Urinary bladder (tissue), 4 donors: ENCODE measurements at places on chromosomes 1 and 21. TPM values are rescaled to one million over a fixed set of nuclear protein-coding genes. Genes with fewer than 3 reads are reported as not detected.

The ITLN2 gene
- total RNA-seq, result not detected

The HNRNPU gene
- 440 TPM for total RNA-seq

The TRIM45 gene
- 7.8 TPM for total RNA-seq

- no peak for DNase-seq
These were observed 25.4 kb upstream of the S100A7 start for GRCh38 chr1:153485863-153486262.

DNA sequence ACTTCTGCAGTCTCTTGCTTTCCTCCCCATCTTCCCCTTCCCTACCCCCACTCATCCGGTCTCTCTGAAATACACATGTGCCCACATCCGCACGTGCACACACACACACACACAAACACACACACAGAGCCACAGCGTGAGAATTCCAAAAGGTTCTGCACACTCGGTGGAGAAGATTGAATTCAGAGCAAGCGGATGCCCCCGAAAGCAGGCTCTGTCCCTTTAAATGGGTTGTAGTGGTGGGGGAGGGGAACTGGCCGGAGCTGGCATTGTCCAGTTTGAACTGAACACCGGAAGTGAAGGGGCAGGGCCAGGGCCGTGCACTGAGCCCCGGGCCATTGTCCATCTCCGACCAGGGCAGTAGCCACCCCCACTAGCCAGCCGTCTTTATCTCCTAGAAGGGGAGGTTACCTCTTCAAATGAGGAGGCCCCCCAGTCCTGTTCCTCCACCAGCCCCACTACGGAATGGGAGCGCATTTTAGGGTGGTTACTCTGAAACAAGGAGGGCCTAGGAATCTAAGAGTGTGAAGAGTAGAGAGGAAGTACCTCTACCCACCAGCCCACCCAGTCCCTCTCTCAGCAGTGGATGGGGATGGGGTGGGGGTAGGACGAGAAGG is 1.3 kb upstream of the LIN28A start:
- no peak for DNase-seq

DNA sequence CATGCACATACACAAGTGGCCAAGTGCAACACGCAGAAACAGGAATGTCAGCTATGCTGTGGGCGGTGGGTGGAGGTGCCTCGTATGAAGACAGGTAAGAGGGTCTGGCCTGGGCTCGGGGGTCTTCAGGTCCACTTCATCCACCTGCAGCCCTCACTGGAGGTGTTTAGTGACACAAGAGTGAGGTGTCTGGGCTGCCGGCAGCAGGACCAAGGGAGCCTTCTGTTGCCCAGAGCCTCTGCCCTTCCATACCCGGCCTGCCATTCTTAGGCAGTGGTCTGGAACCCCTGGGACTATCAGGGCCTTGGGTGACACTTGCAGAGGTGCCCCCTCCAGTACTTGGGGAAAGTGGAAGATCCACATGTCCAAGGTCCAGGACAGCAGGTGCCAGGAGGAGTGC is 21.7 kb upstream of the ACTRT2 start:
- DNase-seq, result no peak

DNA sequence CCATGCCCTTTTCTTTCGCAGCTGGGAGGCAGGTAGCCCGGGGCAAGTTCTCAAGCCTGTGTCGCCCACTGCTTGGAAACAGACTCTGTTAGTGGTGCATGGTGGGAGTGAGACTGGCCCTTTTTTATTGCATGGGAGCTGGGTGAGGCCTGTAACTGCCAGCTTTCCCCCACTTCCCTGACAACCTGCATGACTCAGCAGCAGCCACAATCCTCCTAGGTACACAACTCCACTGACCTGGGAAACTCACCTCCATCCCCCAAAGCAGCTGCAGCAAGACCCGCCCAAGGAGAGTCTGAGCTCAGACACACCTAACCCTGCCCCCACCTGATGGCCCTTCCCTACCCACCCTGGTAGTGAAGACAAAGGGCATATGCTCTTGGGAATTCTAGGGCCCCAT is 25.8 kb downstream of the PIGP start:
- DNase-seq, result no peak

DNA sequence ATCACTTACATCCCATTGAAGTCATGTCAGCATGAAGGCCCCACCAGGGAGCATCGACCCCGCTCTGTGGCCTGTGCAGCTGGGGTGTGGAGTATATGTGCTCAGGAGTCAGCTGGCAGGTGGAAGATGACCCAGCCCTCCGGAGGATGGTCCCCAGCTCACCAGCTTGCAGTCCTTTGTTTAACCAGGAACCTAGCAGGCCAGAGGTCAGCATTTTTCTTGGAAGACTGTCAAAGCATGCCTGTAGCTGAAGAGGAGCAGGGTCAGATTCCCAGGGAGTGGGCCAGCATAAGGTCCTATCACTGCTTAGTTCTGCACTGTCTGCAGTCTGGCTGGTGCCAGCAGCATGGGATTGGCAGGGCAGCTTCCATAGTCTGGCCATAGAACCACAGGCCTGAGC is 12.7 kb downstream of the NFASC start:
- DNase-seq, result no peak

DNA sequence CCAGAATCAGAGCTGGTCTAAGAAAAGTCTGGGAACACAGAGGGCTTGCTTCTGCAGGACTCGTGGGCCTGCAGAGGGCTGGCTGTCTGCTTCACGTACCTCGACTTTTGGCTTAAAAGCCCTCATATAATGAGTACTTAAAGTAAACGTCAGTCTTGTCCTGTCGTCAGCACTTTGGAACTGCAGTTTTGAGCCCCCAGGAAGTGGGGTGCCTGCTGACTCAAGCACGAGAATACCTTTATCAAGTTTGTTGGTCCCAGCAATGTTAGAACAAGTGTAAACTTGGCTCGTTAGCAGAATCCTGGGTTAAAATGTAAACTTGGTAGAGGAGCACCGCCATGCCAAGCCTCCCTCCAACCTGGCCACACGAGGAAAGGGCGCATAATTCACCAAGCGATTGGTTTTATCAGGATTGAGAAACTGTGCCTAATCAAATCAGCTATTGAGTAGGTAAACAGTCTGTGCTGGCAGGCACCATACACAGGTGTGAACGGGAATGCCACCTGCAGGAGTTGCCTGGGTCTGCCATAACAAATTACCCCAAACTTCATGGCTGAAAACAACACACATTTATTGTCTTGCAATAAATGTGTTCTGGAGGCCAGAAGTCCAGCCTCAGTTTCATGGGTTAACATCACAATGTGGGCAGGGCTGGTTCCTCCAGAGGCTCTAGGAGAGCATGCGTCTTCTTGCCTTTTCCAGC is 45.0 kb upstream of the FHAD1 start:
- DNase-seq, result no peak

DNA sequence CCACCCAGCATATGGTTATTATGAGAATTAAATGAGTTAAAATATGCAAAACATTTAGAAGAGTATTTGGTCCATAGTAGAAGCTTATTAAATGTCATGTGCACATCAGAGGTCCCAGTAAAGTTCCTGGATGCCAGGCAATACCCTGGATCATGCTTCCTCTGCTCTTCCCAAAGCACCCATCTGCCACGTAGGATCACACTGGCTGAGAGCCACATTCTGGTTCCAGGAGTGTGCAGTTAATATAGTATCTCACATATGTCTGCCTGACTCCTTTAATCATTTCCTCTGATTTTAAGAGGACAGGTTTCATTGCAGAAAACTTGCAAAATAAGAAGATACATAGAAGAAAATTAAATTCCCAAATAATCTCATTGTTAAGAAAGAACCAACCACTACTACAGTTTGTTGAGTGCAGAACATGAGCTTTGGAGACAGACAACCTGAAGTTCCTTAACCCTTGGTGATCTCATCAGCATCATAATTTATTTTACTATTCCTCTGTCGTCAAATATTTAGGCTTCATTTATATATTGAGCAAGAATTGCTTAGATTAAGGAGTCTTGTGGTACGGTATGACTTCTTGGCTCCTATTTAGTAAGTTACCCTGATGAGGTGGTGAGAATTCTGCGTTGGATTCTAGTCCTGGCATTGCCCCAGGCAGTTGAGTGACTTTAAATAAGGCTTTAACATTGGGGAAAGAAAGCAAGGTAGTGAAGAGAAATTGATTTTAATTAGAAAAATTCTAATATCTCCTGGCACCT is 12.3 kb downstream of the SGIP1 start:
- DNase-seq, result no peak

- no peak for DNase-seq
These were observed 3.8 kb downstream of the GJB3 start for GRCh38 chr1:34784751-34785221.

DNA sequence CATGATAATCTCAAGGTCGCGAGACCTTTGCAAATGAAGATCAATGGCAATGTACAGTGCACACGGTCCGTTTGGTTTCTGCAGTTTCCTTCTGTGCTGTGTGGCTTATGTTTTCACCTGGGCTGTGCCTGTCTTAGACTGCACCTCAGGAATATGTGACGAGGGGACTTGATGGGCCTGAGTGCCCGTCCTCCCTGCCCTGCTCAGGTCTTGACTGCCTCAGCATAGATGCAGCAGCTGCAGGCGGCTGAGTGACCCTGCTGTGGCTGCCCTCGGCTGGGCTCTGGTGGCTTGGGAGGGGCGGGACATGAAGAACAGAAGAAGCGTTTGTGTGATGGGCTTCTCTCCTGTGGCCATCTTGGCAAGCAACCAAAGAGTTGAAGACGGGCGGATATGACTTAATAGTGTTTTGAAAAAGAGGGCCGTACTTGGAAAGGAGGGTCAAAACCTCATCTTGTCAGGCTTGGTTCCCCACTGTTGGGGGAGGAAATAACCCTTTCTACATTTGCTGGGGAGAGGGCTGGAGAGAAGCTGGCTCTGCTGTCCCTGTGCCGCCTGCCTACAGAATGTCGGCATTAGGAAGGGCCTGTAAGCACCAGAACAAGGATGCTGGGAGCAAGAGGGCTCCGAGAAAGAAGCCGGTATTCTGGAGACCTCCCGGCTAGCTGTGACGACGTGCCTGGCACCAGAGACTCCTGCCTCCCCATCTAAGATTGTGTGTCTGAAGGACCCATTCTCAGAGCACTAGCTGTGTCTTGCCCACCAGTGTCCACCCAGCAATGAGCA is 7.1 kb downstream of the MYBPHL start:
- DNase-seq, result no peak

DNA sequence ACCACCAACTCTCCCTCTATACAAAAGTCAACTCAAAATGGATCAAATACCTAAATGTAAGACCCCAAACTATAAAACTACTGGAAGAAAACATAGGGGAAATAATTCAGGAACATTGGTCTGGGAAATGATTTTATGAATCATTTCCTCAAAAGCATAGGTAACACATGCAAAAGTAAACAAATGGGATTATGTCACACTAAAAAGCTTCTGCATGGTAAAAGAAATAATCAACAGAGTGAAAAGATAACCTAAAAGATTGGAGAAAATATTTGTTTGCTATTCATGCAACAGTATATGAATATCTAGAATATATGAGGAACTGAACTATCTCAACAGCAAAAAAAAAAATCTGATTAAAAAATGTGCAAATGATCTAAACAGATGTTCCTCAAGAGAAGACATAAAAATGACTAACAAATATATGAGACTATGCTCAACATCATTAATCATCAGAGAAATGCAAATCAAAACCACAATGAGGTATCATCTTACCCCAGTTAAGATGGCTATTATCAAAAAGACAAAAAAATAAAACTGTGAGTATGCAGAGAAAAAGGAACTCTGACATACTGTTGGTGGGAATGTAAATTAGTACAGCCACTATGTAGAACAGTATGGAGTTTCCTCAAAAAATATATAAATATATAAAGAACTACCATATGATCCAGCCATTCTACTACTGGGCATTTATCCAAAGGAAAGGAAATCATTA is 47.8 kb downstream of the VCAM1 start:
- DNase-seq, result no peak

DNA sequence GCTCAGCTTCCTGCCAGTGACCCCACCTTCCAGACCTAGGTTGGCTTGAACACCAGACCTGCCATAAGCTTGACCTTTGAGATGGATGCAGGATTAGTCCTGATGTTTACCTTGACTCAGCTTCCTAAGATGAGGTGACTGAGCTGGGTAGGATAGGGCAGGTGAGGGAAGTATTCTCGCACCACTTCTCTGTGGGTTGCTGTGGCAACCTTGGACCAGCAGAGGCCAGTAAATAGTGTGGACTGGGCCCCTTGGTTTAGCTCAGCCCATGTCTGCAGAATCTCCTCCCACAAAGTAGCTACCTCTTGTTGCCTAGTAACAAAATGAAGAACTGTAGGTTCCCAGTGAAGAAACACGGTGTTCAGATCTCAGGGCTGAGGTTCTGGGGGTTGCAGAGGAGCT is 8.4 kb downstream of the RPS6KA1 start:
- no peak for DNase-seq

DNA sequence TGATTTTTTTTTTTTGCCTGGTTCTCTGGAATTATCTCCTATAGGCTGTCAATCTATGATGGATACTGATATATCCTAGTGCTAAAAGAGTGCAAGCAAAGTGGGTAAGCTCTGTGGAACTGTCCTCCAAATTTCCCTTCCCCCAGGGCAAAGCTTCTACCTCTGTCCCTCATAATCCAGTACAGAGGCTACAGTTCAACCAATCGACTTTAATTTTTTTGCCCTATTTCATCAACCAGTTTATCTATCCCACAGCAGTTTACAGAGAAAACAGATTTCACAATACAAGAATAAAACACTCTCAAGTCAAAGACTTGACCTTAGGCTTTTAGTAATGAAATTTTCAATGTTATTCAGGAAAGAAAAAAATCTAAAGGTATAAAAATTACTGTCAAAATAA is 13.9 kb downstream of the PUM1 start:
- DNase-seq, result no peak

DNA sequence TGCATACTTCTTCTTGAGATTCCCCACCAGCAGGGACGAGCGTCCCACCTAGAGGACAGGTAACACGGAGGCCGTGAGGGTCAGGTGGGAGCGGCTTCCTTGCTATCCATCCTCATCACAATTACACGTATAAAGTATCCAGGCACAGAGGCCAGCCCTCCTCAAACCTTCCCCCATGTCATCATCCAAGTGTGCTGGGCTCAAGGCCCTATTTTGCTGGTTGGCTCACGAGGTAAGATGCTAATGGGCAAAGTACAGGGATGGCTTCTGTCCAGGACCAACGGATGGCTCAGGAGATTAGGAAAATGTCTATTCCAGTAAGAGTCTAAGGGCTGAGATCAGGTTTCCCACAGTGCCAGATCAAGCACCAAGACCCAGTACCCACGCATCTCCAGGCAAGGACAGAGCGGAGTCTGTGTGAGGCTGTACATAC is 11.5 kb upstream of the A3GALT2 start:
- DNase-seq, result no peak

- DNase-seq, result peak; percentile 72
These were observed at the start of gene URB1 for GRCh38 chr21:32392880-32393676. Gene URB1 (minus strand): TSS chr21:32393012. CDS start chr21:32392910, 102 bp downstream.

GRCh38 chr1:23796466-23797271 is 3.9 kb downstream of the GALE start:
- DNase-seq, result no peak

GRCh38 chr1:167137332-167137781 is 43.5 kb downstream of the STYXL2 start:
- no peak for DNase-seq

DNA sequence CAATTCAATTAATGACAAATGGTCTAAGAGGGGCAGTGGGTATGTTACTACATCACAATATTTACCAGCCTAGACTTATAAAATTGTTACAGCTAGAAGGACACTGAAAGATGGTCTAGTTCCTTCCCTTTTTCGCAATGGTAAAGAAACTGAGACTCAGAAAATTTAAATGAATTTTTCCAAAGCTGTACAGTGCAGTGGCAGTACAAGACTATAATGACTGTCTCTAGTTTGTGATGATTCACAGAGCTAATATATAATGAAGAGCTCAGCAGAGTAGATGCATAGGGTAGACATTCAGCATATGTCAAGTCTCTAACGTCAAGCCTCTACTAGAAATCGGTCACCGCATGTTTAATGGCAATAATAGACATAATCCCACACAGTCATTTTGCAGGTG is 4.6 kb downstream of the PLPP3 start:
- DNase-seq, result no peak

GRCh38 chr1:212600071-212600915 is 8.3 kb upstream of the ATF3 start:
- no peak for DNase-seq
